Activated naive CD8-positive, alpha-beta T cell treated with anti-CD3 and anti-CD28 coated beads for 36 hours (primary cell): ENCODE measurements at places on chromosomes 7 and 10. TPM values are rescaled to one million over a fixed set of nuclear protein-coding genes. Genes with fewer than 3 reads are reported as not detected.
A peak's percentile ranks its signal among the peaks of the same experiment; 100 is the strongest.

DNA sequence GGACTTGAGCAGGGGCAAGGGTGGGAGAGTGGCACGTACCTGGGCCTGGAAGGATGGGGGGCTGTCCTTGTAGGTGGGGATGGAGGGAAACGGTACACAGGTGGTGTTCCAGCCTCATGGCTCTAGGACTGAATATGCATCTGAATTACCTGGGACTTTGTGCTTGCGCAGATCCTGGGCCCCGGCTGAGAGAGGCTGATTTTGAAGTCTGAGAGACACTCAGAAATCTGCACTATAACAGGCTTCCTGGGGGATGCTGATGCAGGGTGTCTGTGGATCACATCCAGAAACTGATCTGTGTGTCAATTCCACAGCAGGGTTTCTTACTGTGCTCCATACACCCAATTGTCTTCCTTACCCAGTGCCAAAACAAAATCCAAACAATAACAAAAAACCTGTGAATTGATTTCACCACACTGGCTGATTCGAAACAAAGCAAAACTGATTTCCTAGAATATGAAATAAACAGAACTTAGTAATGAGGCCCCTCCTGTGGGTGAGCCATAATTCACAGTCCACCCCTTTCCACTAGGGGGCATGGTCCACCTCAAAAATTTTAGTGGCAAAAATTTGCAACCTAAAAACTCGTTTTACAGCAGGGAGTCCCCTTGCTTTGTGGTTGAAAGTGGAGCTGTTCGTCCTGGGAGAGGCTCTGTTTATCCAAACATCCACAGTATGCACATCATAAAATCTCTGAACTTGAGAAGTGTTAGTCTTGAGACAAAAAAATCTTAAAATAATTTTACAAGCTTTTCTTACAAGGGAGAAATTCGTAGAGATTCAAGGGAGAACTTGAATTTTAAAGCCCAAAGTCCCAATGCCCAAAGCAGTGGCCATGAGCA, 32.0 kb upstream of the PLEKHA1 start:
- peak; percentile 48 for DNase-seq

GRCh38 chr7:6533893-6534495, 17.3 kb downstream of the GRID2IP start:
- DNase-seq = peak; percentile 65

- DNase-seq = no peak
Measured at GRCh38 chr7:108204281-108204796, 74.2 kb upstream of the LAMB4 start.

DNA sequence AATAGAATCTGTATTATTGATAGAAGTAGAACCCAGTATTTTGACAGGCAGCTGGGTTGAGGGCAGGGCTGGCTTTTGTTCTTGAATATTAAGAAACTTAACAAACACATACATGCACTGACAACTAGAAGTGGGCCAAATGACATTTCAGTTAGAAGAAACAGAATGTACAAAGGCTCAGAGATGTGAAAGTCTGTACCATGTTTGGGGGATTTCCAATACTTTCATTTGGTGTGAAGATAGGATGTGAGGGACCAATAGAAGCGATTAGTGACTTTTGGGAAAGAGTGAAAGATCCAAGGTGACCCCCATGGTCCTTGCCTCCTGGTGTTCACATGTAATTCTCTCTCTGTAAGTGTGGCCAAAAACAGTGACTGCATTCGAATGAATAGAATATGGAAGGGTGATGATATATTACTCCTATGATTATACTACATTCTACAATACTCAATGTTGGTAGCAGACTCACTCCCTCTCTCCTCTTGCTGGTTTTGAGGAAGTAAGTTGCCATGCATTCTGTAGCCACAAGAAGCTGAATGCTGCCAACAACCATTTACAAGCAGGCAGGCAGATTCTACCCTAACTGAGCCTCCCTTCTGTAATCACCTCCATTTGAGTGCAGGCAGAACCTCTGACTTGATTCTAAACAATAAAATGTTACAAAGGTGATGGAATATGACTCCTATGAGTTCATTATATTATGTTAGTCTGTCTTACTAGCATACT, 151.4 kb downstream of the TMEM168 start:
- DNase-seq = no peak

DNA sequence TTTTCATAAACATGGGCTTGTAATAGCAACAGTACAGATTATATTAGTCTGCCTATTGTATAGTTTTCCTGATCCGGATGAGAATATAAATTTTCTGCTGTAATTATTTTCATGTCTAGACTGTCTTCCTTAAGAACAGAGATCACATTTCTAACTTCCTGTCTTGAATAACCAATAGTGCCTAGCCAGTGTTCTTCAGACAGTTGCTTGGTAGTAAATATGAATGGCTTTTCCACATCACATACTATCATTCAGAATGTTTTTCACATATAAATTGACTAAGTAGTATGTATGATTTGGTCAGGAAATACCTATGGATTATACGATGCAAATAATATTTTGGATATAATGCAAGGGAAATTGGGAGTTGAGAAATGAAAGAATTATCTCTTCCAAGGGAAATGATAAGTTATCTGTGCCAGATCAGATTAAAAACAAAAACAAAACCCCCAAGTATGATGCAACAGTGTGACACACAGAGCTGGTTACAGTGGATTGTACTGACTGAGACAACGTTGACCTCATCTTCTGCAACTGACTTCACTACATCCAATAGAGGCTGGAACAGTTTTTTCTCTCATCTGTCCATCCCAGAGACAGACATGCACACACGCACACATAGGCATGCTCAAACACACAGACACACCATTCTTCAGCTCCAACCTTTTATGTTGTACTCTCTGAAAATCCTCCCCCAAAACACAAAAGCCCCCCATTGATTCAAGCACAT, 16.4 kb downstream of the ITGA8 start:
- no peak for DNase-seq

Gene FAM237B
- total RNA-seq = not detected

- no peak for DNase-seq
Measured at GRCh38 chr7:95922191-95922590, 149.8 kb downstream of the DYNC1I1 start.

DNA sequence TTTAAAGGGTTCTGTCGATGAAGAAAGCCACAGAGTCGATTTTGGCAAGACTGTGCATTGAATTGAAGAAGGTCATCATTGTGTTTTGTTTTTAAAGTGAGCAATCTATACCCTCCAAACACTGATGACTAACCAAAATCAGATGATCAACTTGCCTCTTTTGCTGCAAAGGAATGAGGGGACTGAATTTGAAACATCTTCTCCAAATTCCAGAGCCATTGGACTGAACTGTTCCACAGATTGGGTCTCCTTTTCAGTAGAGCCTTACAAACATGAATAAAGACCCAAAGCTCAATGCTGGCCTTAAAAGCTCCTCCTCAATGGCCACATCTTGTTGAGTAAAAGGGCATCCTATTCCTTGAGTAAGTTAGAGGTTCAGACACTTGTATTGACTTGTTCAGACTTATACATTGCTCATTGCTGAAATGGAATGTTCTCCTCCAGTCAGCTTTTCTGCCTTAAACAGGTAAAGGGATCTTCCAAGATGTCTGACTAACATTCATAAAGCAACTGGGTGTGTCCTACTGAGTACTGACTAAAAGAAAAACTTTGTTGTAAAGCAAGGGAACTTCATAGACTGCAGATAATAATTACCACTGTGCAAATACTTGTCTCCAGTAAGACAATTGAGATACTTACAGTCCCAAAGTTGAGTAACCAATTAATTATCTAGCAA, 630.6 kb downstream of the KCNMA1 start:
- DNase-seq = no peak

DNA sequence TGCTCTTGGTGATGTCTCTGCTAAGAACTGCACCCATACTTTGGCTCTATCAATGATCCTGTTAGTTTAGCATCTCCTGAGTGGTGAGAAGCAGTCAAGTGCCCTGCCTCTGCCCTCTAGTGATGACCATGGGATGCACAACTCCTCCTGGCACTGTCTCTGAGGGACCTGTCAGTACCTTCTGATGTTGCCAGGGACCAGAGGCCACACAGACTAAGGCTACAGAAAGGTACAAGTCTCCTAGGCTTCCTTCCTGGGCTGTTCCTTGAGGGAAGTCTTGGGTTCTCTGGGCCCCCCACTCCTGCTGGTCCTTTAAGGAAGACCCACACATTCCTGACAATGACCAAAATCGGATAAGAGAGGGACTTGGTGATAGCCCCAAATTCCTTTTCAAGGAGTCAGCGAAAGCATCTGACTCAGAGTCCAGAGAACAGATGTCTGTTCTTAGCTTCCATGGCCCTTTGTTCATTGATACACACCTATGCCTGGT, 15.3 kb downstream of the NKX2-3 start:
- no peak for DNase-seq

DNA sequence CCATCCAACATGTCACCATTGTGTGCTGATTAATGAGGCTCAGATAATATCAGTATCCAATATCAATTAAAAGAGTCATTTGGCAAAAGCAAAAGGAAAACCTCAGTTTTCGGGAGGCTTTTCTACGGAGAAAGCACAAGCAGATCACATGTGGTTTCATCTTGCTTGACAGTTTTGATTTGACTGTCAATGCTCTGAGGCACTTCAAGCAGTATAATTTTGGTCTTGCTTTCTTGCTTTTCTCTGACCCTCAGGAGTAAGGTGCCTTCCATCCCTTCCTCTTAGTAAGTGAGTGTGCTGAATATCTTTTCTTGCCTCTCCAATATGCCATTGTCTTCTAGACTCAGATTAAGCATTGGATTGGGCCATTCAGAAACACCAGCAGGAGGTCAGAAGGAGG, 115.5 kb upstream of the CALCR start:
- DNase-seq = no peak

DNA sequence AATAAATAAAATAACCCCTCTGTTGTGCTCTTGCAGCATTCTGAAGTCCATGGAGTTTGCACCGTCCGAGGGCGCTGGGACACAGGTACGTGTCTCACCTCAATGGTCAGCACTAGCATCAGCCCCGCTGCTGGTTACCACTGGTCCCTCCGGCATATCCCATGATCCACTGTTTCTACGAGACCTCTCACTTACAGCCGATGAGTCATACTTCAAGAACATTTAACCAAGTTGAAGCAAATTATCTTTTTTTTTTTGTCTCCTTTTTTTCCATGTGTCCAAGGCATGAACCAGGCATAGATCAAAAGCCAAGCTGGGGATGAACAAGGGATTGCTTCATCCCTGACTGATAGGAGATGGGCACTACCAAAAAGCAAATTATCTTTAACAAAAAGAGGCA, 92.9 kb upstream of the SH2B2 start:
- no peak for DNase-seq

- DNase-seq = peak; percentile 38
Measured at GRCh38 chr7:144834641-144835144, 1.2 kb downstream of the TPK1 start.

GRCh38 chr7:131546126-131546525, 10.3 kb downstream of the PODXL start:
- DNase-seq = no peak

DNA sequence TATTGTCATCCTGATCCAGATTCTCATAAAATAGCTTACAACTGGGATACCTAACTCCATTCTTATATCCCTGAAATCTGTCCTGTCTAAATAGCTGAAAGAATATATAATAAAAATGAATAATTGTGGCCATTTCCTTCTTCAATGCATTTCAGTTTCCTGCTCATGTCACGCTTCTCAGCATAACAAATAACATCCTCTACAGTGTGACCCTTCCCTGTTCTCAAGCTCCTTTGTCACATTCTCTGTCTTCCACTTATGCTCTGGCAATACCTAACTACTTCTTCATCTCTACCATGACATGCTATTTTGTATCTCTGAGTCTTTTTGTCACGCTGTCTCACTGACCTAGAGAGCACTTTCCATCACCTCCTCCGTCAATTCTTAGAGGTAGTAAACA, 884.1 kb upstream of the LRRTM3 start:
- DNase-seq = no peak

DNA sequence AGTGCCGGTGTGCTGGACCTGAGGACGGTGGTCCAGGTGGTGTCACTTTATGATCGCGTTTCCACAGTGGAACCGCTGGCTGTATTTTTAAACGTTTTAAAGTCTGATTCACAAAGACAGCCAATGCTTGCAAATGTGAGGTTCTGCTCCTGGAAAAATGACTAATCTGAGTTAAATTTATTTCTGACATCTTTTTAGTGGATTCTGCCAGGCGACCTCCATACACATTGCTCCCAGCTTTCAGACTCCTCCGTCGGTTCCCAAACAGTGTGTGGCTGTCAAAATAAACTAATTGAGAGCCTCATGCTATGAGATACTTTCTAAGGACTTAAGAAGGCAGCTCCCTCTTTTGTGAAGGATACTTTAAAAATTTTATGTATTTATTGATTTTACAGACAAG, 12.7 kb upstream of the TTYH3 start:
- DNase-seq = no peak

DNA sequence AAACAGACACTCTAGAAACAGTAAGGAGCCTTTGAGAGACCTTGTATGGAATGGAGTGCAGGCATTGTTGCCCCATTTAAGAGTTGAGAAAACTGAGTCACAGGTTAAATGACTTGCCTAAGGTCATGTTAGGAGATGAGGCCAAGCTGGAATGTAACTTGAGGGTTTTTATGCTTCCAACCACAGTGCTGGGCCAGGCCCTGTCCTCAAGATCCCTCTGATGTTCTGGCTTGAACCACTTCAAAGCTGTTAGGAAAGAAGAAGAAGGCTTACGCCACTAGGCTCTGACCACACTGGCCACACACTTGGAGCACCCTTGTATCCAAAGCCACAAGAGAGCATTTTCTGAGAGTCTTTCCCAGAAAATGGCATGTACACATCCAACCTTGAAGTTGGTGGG, 42.7 kb downstream of the PLAU start:
- no peak for DNase-seq

Gene TBATA
- not detected for total RNA-seq

DNA sequence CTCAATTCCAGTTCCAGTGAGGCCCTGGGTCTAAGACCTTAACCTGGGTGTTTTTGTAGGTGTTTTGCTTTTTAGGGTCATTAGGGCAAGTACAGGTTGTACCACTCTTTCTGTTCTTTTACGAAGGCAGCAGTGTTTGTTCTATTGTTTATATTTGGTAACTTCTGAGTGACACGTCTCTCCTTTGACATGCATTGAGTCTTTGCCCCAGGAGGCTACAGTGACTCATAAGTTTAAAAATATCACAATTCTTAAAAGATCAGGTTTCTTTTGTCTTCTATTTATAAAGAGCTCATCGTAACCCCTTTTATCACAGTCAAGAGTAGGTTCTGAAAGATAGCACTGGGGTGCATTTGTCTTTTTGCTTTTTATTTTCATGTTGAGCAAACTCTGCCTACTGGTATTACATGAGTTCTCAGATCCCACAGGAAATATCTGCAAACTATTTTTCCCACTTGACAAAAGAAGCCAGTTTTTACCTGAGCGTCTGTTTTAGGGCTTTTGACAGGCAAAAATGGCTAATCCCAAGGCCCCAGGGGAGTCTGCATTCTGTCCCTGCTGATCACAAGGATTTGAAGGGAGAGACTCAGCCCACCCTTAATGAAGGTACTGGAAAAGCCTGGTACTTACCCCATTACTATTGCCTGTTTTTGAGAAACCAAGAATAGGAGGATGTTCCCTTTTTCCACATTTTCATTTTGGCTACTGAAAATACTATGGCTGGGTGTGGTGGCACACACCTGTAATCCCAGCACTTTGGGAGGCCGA, 7.9 kb downstream of the NUDT13 start:
- DNase-seq = no peak

Gene RFC2
- 111 TPM for total RNA-seq

- no peak for DNase-seq
Measured at GRCh38 chr7:26141077-26141476, 10.9 kb upstream of the NFE2L3 start.

- no peak for DNase-seq
Measured at GRCh38 chr7:132805766-132806165, 229.5 kb upstream of the PLXNA4 start.
